ENCODE measurements at places on chromosomes 4 and X. TPM values are rescaled to one million over a fixed set of nuclear protein-coding genes. Genes with fewer than 3 reads are reported as not detected.

Gene BLTP1
- 42.9 TPM for polyA plus RNA-seq

Gene GABRB1
- polyA plus RNA-seq = not detected

Gene CAPN6
- 13.3 TPM for polyA plus RNA-seq

Gene EGF
- 1.3 TPM for polyA plus RNA-seq

Gene MAPK10
- 56.1 TPM for polyA plus RNA-seq

Gene SH2D1A
- 0.82 TPM for polyA plus RNA-seq

Gene FAM120C
- 5.3 TPM for polyA plus RNA-seq

Gene NOX1
- polyA plus RNA-seq = not detected

Gene OSTC
- 78.1 TPM for polyA plus RNA-seq

Gene AMELX
- not detected for polyA plus RNA-seq

Gene MAGIX
- 0.90 TPM for polyA plus RNA-seq

Gene STATH
- not detected for polyA plus RNA-seq

Gene DRP2
- 0.82 TPM for polyA plus RNA-seq

Gene EVC2
- polyA plus RNA-seq = 2.9 TPM

Gene SHOX
- polyA plus RNA-seq = not detected

GRCh38 chrX:9532349-9532748 lies 67.5 kb downstream of the TBL1X start:
- peak; percentile 79 for DNase-seq

- peak; percentile 54 for DNase-seq
These were observed 77.5 kb downstream of the RLIM start for GRCh38 chrX:74536832-74537371.

- DNase-seq = no peak
These were observed 94.6 kb downstream of the DCTD start for GRCh38 chr4:182822554-182822953.

DNA sequence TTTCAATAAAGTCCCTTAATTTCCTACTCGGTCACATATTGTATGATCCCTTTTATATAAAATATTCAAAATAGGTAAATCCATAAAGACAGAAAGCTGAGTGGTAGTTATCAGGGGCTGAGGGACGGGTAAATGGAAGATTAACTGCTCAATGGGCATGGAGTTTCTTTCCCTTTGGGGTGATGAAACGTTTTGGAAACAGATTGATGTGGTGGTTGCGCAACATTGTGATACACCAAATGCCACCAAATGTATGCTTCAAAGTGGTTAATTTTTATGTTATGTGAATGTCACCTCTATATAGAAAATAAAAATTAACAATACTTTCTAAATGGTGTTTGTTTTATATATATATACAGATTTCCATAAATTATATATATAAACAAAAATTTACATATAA lies 15.0 kb upstream of the MAOB start:
- DNase-seq = no peak

- no peak for DNase-seq
These were observed 352.5 kb downstream of the GPM6A start for GRCh38 chr4:175459571-175459970.

- no peak for DNase-seq
These were observed 85.9 kb downstream of the ZAR1 start for GRCh38 chr4:48575964-48576363.

GRCh38 chrX:18692541-18692940 lies 14.9 kb upstream of the PPEF1 start:
- no peak for DNase-seq

DNA sequence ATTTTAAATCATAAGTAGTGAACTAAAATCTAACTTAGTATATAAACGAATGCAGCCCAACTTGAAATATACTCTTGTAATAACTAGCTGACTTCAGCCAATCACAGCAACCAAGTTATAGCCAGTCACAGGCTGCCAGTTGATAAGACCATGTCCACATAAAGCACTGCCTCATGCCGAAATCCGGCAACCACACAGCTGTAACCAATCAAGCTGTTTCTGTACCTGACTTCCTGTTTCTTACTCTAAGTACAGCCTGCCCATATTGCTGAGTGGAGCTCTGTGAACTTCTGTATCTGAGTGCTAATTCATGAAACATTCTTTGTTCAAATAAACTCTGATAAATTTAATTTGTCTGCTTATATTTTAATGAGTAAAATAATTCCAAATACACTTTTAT lies 805.3 kb upstream of the EPHA5 start:
- DNase-seq = peak; percentile 21

DNA sequence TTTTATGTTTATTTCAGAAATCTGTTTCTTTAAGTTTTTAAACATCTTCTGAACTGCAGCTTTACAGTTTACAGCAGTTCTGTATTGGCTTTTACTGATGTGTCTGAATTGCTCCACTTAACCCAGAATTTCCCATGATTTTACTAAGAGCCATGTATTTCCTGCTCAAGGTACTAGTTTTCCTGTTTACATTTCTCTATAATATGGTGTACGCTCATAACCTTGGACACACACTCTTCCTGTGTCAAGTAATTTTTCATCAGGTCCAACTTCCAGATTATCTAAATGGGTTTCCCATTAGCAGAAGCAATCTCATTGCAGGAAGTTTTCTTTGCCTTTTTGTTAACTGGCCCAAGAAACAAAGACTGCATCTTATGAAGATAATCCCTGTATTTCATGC lies 12.3 kb downstream of the ELF2 start:
- no peak for DNase-seq

DNA sequence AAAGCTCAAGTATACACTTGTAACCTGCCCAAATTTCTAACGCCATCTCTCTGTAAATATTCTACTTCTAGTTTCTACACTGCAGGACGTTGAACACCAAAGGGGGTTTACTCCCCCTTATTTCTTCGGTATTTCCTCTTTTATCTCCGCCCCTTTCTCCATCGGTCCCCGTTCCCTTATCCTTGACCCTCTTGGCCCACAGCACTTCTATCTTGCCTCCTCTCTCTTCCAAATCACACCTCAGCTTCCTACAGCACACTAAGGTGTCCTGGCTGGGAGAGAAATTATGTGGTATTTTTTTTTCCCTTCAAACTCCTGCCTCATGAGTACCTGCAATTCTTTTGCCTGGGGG lies 715 bp downstream of the ZMAT1 start:
- no peak for DNase-seq

GRCh38 chrX:54180403-54180802 lies 2.7 kb downstream of the FAM120C start:
- DNase-seq = no peak

- DNase-seq = no peak
These were observed 65.2 kb upstream of the TLR3 start for GRCh38 chr4:186003746-186004145.

- no peak for DNase-seq
These were observed 232.1 kb upstream of the ARSJ start for GRCh38 chr4:114211556-114211955.

GRCh38 chr4:4719436-4719835 lies 140.0 kb upstream of the MSX1 start:
- no peak for DNase-seq

- no peak for DNase-seq
These were observed 79.4 kb downstream of the ABLIM2 start for GRCh38 chr4:8079031-8079885.

DNA sequence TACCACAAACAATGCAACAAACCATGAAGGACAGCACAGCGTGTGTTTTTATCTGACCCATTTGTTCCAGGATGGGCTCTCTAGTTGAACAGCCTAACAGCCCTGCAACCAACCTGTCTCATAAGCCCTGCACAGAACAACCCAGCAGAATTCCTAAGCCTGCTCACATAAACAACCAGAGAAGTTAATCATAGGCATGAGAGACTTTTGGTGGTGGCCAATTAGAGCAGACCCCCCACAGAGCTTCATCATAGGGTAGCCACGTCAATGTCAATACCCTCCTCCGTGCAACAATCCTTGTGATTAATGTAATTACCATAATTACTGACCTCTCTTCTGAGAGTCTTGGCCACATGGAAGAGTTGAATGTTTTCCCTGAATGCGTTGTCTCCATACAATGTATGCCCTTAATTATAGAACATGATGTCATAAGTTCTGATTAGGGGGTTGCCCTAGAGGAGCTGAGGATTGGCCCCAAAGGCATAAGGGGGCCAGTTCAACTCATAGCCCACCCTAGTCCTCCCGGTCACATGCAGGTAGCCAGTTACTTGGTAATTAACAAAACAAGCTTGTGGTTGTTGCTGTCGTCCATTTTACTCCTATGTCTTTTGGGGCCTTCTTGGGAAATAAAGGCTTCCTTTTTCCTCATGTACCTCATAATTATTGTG lies 92.7 kb downstream of the SYNPO2 start:
- no peak for DNase-seq

DNA sequence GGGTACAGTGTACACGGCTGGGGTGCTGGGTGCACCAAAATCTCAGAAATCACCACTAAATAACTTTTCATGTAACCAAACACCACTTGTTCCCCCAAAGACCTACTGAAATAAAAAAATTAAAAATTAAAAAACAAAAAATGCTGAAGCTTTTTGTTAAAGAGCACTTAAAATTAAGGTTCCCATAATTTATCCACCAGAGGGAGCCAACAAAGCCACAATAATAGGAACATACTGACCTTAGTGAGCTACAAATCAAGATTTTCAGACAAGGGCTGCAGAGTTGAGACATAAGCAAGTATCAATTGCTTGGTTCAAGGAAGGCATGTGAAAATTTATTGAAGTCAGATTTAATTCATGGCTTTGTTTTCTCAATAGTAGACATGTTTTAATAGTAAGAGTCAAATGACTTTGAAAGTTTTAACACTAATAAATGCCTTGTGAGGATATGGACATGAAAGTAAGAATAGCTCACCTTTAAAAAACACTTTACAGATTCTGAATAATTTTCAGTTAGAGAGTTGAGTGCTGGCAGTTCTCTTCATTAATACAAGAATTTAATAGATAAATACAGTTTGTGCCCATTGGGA lies 43.0 kb upstream of the SCOC start:
- DNase-seq = no peak

DNA sequence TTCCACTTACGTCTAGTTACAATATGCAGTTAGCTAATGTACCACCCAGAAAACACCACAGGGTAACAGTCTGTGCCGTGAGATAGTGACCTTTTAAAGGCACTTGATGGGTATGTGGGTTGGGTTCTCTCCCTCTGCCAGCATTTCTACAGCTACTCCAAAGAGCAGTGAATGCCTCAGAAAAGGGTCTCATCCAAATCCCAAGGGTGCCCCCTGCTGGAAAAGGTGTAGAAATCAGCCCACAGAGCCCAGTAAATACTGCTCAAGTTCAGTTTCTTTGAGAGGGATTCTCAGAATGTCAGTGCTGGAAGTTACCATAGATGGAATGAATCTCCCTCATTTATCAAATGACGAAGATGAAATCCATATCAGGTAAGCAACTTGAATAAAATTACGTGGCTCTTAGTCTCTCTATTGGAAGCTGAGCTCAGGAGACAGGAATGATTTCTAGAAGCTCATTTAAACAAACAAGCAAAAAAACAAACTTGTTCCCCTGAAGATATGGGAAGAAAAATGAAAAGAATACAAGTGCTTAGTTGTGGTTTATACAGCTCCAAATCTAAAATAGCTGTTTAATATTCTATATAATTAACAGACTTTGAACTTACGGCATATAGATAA lies 9.5 kb downstream of the RNF175 start:
- DNase-seq = peak; percentile 57

DNA sequence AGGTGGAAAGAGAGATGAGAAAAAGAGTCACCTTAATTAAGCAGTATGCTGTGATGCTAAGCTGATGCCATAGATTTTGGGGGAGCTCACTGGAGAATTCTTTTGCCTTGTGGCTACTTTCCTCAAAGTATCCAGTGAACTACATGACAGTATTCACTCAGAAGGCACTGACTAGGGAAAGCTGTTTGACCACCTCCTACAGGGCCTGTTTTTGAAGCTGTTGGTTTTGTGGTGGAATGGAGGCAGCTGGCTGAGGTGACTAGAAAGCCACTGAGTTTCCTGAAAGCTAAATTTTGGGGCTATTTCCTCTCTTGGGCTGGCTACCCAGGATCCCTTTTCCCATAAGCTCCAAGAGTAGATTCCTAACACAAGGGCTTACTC lies 124.8 kb upstream of the EOLA2 start:
- DNase-seq = no peak

GRCh38 chr4:156248917-156249316 lies 295.3 kb upstream of the CTSO start:
- no peak for DNase-seq

GRCh38 chrX:14027036-14027435 lies 2.7 kb downstream of the GEMIN8 start:
- DNase-seq = peak; percentile 15

DNA sequence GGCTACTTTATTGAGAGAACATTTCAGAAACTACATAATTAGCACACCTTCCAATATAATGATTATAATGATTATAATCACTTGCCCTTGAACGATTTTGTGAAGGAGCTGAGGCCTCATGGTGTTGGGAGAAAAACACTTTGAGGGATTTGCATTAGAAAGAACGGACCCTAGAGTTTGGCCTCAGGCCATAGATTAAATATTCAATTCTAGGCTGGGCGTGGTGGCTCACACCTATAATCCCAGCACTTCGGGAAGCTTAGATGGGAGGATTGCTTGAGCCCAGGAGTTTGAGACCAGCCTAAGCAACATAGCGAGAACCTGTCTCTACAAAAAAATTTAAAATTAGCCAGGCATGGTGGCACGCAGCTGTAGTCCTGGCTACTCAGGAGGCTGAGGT lies 12.9 kb upstream of the PRKG2 start:
- no peak for DNase-seq

GRCh38 chr4:14303856-14304255 lies 676.3 kb upstream of the BOD1L1 start:
- no peak for DNase-seq

- DNase-seq = no peak
These were observed 7.8 kb upstream of the ZBTB33 start for GRCh38 chrX:120242813-120243212.

DNA sequence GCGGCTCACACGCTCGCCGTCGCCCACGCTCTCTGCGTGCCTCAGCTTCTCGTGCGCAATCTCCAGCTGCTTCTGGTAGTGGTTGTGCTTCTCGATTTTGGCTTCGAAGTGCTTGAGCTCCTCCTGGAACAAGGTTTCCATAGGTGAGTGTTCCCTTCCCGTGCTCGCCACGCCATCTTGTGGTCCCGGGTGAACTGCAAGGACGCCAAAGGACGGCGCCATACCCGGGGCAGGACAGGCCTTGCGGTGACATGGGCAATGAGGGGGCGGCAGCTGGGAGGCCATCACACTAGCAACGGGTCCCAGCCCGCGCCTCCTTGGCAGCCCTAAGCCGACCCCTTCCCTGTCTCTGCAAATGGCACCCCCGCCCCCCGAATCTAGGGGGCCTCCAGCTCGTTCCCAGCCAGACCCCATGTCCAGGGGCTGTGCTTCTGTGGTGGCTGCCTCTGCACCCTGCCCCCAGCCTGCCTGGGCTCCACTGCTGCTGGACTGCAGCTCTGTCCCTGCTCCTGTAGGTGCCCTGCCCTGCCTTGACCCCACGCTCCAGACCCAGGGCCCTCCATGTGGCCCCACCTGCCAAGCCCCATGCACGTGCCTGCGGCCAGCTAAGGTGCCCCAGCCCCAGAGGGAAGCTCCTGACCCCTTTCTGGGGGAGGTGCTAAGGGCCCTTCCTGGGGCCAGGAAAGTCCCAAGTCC lies 17.3 kb downstream of the LRPAP1 start:
- no peak for DNase-seq

- DNase-seq = peak; percentile 45
These were observed 35.3 kb downstream of the NBDY start for GRCh38 chrX:56764153-56764974.
